ENCODE measurements at places on chromosomes 2 and 18.
A peak's percentile ranks its signal among the peaks of the same experiment; 100 is the strongest.

DNA sequence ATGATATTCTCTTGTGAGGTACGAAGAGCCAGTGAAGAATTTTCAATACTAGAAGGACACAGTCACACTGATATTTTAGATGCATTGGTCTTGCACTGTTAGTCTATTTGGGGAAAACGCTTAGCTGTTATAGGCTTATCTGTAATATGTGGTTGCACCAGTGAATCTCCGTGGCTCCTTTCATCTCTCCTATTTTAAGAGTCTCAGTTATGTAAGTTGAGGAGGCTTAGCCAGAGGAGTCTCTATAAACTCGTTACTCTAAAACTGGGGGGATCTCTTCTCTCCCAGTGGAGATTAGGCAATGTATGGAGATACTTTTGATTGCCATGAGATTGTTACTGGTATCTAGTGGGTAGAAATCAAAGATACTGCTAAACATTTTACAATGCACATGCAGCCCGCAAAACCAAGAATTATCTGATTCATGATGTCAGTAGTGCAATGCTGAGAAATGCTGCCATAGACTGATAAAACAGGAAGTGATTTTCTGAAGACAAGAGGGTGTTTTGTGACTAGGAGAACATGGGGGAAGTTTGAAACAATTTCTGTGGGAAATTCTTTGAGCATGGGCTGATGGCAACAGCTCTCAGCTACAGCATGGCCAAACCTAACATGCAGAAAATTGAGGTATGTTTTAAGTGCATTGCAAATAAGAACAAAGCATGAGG lies 339.1 kb downstream of the SOX11 start:
- DNase-seq, result no peak

DNA sequence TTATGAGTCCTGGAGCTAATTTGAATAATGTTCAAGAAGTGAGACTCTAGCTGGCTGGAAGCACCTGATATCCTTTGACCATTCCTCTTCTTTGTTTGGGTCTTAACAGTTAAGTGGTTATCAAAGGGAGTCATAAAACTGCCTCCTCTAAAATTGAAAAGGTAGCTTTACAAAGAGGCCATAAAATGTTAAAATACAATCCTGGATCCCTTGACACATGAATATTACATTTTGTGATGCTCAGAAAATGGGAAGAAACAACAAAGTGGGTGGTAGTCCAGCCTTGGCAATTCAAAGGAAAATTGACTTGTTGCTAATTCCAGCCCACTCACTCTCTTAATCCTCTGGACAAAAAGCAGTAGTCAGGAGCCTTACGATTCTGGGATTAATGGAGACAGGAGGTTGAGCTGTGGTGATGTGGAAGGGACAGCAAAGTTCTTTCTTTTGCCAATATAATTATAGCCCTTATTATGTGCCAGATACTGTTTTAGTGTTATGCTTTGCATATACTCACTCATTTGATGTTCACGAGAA lies 339.2 kb downstream of the PDE11A start:
- DNase-seq, result no peak

DNA sequence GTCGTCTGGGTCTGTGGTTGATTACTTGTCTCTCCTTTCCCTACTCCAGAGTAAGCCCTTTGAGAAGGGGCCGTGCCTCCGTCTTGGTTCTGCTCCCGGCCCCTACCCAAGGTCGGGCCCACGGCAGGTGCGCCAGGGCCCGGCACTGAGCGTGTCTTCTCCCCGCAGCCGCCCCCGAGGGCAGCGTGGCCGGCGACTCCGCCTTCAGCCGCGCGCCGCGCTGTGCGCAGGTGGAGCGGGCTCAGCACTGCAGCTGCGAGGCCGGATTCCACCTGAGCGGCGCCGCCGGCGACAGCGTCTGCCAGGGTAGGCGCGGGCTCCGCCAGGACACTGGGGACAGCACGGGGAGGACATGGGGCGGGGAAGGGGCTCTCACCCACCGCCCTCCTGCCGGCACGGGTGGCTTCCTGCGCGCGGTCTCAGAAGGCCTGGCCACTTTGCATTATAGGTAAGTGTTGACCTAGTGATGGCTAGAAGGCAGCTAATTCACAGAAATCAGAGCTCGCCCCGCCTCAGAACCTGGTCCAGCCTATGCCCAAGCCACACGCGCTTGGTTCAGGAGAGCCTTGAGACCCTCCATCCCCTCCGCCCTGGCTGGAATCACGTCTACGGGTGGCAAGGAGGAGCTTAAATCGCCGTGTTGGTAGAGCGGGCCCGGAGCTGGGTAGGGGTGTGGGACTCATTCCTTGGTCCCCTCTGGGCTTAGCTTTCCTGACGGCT lies 43.5 kb downstream of the FBLN7 start:
- DNase-seq, result peak; percentile 66

DNA sequence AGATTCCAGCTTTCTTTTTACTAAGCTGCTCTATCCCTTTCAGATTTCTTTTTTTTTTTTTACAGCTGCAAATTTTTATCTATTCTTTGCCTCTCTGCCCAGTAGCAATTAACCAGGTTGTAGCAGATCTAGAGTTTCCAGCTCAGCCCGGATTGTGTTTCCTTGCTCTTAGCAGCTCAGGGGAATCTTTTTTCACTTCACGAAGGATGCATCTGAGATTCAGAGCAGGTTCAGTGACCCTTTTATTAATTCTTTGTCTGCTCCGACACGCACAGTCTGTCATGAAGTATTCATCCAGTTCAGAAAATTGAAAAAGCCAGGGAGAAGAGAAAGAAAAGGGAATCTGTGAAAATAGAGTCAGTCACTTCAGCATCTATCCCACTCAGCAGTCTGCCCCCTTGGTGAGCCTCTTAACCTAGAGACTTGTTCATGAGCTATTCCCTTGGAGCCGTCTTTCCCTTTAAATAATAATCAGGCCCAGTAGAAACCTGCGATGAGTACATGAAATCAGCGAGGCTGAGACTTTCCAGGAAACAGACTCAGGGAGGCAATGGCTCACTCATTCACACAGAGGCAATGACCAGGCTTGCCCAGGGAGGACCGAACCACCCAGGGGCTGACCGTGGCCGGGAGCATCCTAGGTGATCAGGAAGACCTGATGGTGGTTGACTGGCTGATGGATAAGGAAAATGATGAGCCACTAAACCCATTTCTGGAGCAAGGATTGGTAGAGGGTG lies 103.4 kb upstream of the ITGA6 start:
- DNase-seq, result no peak

- DNase-seq, result no peak
These were observed 41.3 kb upstream of the SNED1 start for GRCh38 chr2:240956935-240957655.

GRCh38 chr18:911025-911424 lies 6.4 kb downstream of the ADCYAP1 start:
- DNase-seq, result no peak

DNA sequence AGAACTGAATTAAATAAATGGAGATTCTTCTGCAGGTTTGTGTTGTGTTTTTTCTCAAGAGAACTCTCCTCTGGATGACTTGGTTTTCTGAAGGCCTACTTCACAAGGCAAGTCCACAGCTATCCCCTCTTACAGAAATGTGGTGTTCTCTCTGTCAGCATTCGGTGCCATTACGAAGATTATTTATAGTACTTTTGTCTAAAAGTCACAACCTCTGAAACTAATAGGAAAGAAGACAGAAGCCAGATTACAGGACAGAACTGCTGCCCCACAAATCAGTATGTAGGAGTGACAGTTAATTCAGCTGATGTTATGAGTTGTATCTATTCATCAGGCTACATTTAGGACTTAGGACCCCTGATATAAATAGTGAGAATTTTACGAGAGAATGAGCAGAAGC lies 413.5 kb downstream of the TMX3 start:
- DNase-seq, result no peak

GRCh38 chr2:60412620-60413019 lies 140.8 kb downstream of the BCL11A start:
- DNase-seq, result no peak

- DNase-seq, result no peak
These were observed 673 bp downstream of the CENPO start for GRCh38 chr2:24793761-24794435.

- DNase-seq, result no peak
These were observed 109.5 kb downstream of the FMNL2 start for GRCh38 chr2:152444448-152444847.

DNA sequence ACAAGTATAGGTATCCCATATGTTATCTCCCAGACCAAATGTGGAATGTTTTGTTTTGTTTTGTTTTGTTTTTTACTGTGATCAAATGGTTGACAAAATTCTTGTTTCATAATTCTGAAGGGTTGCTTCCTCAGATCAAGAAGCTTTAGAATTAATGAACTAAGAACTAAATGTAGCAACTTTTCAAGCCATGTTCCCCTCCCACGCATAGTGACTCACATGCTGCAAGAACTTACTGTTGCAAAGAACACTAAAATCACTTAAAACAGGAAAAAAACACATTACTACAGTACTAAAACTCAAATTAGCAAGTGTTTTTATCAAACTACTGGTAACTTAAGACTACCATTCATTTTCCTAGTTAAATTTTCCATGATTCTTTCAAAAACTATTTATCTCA lies 30.6 kb downstream of the HNRNPLL start:
- DNase-seq, result no peak

GRCh38 chr18:3297025-3297984 lies 35.4 kb downstream of the MYL12B start:
- peak; percentile 88 for DNase-seq

DNA sequence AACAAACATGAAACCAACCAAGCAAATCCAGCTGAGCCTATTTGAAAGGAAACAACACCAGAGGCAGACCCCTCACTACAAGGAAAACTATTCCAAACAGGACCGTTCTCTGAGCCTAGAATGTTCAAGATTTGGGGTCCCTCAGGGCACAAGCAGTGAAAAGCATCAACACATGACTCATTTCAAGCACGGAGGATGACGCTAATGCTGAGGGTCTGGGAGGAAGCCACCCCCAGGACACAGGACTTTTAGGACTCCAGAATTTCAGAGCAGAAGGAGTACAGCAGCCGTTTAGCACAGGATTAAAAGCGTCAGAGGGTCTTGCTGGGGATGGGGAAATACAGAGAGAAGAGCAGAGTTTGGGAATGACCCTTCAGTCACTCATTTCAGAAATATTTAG lies 168.9 kb downstream of the DLGAP1 start:
- no peak for DNase-seq

DNA sequence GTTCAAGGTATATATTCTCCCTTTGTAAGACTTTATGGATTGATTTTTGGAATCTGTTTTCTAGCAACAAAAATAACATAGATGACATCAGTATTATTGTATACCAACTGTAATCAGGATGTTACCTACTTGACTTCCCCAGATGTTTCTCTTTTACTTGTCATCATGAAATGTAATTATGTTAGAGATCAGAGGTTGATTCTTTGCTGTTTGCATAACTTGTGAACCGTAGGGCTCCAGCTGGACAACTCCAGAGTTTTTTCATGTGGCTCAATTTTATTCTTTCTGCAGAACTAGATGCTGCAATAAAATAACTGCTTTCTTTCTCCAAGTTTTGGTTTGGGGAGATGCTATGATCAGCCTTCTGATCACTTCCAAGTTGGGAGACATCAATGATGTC lies 58.1 kb downstream of the SPOPL start:
- no peak for DNase-seq

DNA sequence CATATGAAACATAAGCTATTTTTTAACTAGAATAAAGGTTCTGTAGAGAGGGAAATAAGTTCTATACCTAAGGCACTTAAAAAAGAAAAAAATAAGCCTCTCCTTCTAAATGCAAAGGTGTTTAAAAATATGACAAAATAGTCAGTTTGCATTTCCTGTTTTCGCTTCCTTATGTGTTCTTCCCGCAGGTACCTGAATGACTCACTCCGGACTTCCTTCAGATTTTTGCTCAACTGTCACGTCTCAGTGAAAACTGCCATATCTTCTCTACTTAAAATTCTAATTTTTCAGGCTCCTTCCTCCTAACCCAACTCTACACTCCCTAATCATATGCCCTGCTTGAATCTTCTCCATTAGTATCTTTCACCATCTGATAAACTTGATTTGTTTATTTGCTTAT lies 1333.1 kb downstream of the LRP1B start:
- no peak for DNase-seq

DNA sequence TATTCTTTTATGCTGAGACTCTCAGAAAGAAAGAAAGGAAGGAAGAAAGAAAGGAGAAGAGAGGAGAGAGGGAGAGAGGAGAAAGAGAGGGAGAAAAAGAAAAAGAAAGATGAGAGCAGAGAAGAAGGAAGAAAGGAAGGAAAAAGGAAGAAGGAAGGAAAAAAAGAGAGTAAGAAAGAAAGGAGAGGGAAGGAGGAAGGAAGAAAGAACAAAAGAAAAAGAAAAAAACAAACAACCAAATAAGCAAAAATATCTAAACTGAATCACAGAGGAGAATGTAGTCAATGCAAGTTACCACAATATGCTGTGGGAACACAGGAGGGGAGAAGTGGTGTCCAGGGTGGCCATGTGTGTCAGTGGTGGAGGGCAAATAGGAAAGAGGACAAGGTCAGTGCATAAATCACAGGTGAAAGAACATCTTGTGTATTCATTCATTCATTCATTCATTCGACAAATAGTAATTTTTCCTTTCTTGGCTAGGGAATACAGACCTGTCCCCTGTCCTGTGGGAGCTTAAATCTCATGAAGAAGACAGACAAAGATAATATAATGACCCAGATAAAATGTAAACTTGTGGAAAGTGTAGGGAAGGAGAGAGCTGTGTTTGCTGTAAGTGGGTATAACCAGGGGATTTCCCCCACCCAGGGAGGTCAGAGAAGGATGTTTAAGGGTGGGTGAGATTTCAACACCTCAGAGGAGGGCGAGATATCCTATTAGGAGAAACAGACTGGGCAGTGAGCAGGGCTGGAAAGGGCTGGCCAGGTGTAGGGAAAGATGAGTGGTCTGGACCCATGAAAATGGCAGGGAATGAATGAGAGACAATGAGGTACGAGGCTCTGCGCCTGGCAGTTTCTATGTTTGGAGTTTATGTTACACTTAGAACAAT lies 50.7 kb downstream of the IL1R2 start:
- no peak for DNase-seq

DNA sequence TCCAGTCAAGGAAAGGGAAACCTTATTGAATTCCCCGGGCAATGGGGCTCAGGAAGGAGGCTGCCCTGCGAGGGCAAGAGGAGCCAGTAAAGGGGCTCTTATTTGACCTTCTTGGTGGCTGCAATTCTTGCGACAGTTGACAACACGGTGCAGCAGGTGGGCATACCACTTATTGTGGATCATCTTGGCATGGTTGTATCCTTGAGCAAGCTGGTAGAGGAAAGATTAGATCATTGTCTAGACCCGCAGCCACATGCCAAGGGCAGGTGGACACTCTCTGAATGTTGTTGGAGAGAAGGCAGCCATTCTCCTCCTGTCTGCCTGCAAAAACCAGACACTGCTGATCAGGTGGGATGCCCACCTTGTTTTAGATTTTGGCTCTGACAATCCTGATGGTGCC lies 170.2 kb upstream of the CHST9 start:
- DNase-seq, result no peak

- DNase-seq, result no peak
These were observed 77.0 kb downstream of the EPC2 start for GRCh38 chr2:148721520-148721931.

GRCh38 chr18:28999726-29000125 lies 822.8 kb upstream of the CDH2 start:
- DNase-seq, result no peak

GRCh38 chr2:210443527-210443926 lies 33.0 kb downstream of the LANCL1 start:
- no peak for DNase-seq

- no peak for DNase-seq
These were observed 215.4 kb downstream of the AGAP1 start for GRCh38 chr2:235709124-235709813.
